ENCODE measurements at places on chromosomes 2 and 18. TPM values are rescaled to one million over a fixed set of nuclear protein-coding genes. Genes with fewer than 3 reads are reported as not detected.

DNA sequence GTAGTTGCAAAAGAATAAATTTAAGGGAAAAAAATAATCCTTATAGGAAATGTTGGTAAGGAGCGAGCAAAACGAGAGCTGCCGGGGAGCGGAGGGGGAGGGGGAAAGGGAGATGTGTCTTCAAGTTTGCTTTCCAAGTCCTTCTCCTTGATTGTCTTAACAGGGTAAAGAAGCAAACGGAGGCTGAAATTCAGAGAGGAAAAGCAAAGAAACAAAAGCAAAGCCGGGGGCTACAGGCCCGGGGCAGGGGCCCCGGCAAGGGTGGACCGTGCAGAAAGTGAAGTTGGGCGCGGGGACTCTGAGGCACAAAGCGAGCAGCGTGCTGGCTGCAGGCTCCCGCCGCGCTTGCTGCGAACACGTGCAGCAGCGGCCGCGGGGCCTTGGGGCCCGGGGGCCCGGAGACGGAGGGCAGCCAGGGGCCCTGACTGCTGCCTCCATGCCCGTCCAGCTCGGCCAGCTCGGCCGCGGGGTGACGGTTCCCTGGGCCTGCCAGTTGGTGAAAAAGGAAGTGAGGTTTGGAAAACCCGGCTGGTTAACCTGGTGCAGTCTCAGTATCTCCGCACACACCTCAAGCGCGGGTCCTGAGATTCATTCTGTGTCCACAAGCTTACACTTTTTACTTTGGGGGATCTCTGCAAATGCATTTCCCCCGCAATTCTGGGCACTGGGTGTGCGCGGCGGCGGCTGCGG, 4.1 kb downstream of the BCL11A start:
- peak; percentile 75 for DNase-seq

GRCh38 chr2:136080114-136080513, 37.8 kb downstream of the CXCR4 start:
- DNase-seq: no peak

- peak; percentile 12 for DNase-seq
Observed at GRCh38 chr2:112493048-112493447, 11.1 kb downstream of the TTL start.

DNA sequence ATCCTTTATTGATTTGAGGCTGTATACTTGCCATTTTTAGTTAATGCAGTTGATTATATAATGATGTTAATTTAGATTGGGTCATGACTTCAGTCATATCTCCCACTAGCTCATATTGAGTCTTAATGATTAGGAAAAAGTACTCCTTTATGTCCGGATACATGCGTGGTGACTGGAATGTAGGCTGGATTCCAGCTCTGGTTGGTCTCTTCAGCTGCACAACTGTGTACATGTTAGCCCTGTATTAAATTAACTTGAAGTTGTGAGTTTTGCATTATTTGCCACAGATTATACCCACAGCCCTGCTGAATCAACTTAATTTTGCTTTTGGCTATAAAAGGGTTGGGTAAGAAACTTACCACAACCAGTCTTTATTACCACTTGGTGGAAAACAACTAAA, 22.5 kb downstream of the MOB4 start:
- DNase-seq: no peak

DNA sequence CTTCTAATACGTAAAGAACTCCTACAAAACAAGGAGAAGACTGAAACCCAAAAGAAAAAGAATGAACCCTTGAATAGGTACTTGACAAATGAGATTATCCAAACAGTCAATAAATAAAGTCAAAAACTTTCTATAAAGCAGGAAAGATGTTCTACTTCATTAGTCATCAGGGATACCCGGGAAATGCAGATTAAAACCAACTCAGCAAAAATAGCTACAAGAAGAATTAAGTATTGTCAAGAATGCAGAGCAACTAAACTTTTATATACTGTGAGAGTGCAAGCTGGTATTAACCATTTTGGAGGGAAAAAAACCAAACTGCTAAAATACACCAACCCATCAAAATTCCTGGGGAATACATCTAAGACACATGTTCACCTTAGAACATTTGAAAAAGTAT, 10.4 kb downstream of the TXNL1 start:
- DNase-seq: no peak

DNA sequence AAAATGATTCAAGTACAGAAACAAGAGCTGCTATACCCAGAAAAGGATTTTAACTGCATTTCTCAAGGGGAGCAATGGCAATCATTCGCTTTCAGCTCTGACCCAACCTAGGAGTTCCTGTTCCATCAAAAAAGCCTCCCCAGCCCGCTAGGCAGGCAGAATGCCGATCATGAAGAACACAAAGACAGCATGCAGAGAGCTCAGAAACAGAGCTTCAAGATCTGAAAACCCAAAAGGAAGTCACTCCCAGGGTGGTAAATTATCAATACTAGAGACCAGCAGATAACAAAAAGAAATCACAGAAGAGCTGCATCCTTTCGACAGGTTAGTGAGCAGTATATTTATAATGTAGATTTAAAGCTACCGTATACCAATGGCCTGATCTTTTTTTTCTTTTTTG, 84.8 kb upstream of the CRIM1 start:
- peak; percentile 89 for DNase-seq

DNA sequence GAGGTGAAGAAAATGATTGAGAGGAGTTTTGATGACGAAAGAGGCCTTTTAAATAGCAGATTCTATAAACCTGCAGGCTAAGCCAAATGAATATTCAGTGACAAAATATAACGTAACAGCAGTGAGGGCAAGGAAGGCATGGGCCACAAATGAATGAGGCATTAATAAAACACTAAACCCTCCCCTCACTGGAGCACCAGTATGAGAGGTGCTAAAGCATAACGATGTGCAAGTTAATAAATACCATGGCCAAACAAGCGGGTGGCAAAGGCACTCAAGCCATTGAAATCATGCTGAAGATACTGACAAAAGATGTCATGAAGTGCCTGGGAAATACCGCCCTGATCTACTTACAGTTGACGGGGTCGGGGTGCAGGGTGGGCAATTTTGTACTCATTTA, 30.2 kb upstream of the LONRF2 start:
- no peak for DNase-seq

GRCh38 chr2:126703311-126703710, 47.4 kb downstream of the GYPC start:
- no peak for DNase-seq

DNA sequence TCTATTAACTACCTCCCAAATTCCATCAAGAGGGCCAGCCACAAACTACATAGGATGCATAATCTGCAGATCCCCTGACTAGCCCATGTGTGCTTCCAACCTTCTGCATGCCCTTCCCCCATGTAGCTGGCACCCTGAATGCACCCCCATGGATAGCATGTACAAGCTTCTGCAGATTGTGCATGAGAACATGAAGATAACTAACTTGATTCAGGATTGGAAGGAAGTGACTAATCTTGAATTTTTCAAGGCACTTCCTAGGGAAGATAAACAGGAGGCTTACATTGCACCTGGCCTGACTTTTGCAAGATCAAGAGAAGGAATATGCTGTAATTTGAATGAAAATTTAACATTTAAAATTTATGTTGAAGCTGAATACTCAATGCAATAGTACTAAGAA, 66.7 kb downstream of the CDC42EP3 start:
- DNase-seq: no peak

GRCh38 chr2:185507719-185508118, 230.9 kb upstream of the FSIP2 start:
- no peak for DNase-seq

Gene CCDC88A
- 152 TPM for polyA plus RNA-seq

- no peak for DNase-seq
Observed at GRCh38 chr2:96771796-96772618, 11.3 kb downstream of the CNNM4 start.

DNA sequence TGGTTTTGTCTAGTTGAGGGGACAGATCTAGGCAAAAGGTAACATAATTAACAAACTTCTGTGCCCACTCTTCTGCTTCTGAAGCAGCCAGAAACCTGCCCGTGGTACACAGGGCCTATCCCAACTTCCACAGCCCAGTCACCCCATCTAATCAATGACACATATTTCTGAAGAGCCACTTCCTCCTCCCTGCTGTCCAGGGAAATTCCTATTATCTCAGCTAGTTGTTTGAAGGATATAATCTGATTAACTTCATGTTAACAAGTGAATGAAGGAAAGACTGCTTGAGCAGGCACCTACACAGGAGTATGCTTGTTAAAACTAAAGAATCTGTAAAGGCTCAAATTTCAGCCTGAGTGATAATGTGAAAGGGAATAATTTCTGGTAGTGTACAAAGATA, 61.4 kb downstream of the CCDC148 start:
- no peak for DNase-seq

GRCh38 chr2:150191349-150191748, 296.1 kb downstream of the RND3 start:
- DNase-seq: no peak

DNA sequence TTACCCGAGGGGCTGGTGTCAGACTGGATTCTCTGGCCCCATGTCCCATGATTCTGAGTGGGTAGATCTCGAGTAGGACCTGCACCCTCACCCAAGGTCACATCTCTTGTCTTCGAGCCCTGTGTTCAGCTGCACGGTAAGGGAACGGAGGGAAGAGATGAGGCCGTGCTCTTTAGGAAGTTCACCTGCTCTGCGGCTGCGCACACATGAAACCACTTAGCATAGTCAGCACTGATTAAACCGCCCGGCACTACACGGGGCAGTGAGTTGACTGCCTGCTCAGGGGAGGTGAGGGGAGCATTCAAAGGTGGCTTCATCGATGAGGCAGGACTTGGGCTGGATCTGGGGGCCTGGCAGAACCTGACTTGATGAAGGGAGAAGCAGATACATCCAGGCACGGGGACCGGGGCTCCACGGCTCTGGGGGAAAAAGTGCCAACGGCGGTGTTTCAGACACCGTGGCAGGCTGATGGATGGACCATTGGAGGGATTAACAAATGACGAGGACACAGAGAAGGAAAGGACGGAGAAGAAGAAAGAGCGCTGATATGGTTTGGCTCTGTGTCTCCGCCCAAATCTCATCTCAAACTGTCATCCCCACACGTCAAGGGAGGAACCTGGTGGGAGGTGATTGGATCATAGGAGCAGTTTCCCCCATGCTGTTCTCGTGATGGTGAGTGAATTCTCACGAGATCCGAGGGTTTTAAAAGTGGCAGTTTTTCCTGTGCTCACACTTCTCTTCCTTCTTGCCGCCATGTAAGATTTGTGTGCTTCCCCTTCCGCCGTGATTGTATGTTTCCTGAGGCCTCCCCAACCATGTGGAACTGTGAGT, 248.6 kb downstream of the CYP26B1 start:
- DNase-seq: no peak

Gene ZBTB7C
- 0.03 TPM for polyA plus RNA-seq

GRCh38 chr18:72456802-72457201, 87.3 kb downstream of the CBLN2 start:
- no peak for DNase-seq

GRCh38 chr2:112661656-112662305, 16.0 kb downstream of the SLC20A1 start:
- DNase-seq: no peak

Gene SPC25
- 61.9 TPM for polyA plus RNA-seq

Gene C2orf78
- polyA plus RNA-seq: 0.18 TPM

Gene CD8A
- polyA plus RNA-seq: 0.12 TPM

Gene IL1RL2
- polyA plus RNA-seq: not detected

DNA sequence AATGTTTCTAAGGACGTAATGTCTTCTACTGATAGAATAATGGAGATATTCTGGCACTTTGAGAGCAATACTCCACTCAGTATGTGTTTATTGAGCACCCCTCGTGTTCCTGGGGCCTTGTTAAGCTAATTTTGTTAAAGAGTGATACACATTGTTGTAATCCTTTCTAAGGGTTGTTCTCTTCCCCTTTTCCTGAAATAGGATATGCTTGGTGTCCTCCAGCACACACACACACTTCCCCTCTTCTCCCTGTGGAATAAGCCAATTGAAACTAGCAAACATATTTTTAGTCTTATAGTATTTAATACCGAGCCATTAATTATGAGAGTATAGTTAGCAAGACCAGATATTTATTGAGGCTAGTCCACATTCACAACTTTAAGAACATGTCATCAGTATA, 114.1 kb downstream of the CRIM1 start:
- no peak for DNase-seq

- DNase-seq: no peak
Observed at GRCh38 chr18:74613381-74613780, 15.7 kb downstream of the ZNF407 start.

GRCh38 chr2:46151577-46151976, 145.6 kb upstream of the EPAS1 start:
- DNase-seq: no peak

DNA sequence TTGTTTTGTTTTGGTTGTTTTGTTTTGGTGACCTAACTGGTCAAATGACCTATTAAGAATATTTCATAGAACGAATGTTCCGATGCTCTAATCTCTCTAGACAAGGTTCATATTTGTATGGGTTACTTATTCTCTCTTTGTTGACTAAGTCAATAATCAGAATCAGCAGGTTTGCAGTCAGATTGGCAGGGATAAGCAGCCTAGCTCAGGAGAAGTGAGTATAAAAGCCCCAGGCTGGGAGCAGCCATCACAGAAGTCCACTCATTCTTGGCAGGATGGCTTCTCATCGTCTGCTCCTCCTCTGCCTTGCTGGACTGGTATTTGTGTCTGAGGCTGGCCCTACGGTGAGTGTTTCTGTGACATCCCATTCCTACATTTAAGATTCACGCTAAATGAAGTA, at the start of gene TTR:
TSS of gene TTR (plus strand) at position 250 of the 400 bp plus-strand sequence. CDS start at position 276, 26 bp downstream.
- no peak for DNase-seq

DNA sequence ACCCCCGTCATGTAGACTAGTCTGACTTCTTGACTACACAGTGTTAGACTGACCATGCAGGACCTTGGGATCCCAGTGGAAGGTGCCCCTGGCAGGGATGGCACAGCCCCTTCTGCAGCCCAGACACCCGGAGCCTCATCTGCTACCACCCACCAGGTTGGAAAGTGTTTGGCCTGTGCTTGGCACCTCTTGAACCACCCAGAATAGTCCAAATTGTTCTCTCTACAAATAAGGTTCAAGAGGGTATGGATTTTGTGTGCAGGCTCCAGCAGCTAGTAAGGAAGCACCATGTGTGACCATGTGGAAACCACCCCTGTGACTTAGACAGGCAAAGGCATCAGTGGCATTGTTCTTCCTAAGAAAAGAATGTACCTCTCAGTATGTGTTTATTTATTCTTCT, 18.4 kb downstream of the L3MBTL4 start:
- DNase-seq: no peak

GRCh38 chr18:49617865-49618264, 56.0 kb downstream of the LIPG start:
- no peak for DNase-seq

Gene UGT1A6
- not detected for polyA plus RNA-seq

- no peak for DNase-seq
Observed at GRCh38 chr2:28600181-28600580, 104.3 kb downstream of the PLB1 start.

GRCh38 chr2:14745288-14746076, 113.0 kb downstream of the LRATD1 start:
- DNase-seq: no peak

- no peak for DNase-seq
Observed at GRCh38 chr18:25825056-25825455, 265.4 kb downstream of the SS18 start.

Data from GM23338 (cell line).